ENCODE measurements at places on chromosomes 1 and 21.

DNA sequence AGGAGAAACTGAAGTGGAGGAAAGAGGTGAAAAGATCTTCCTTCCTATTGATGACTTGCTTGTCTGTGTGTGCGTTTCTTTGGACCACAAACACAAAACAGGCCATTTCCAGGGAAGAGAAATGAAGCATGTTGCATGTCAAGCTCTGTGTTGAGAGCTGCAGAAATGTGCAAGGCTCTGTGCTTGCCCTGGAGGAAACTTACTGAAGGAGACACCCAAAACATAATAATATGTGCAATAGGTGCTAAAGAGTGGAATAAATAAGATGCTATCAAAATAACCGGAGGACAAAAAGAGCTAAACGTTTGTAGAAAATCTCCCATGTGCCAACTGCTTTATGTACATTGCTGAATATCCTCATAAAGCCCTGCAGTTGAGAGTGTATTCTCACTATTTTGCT lies 195.2 kb upstream of the HMGB4 start:
- no peak for DNase-seq

DNA sequence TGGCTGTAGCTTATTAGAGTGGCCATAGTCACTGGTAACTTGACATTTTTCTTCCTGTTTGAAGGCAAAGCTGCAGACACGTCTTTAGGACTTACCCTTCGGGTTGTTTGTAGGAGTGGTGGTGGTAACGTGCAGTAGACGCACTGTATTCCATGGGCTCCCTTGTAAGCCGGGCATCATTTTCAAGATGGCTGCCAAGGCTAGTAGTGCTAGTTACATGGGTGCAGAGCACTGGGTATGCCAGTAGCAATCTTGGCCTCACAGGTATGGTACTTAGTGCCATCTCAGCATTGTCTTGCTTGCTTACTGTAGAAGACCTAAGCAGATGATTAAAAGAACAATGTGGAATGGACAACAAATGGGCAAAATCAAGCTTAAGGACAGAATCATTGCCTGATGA lies 1.9 kb downstream of the YBX1 start:
- no peak for DNase-seq

GRCh38 chr1:79259390-79260336 lies 253.1 kb upstream of the ADGRL4 start:
- no peak for DNase-seq

DNA sequence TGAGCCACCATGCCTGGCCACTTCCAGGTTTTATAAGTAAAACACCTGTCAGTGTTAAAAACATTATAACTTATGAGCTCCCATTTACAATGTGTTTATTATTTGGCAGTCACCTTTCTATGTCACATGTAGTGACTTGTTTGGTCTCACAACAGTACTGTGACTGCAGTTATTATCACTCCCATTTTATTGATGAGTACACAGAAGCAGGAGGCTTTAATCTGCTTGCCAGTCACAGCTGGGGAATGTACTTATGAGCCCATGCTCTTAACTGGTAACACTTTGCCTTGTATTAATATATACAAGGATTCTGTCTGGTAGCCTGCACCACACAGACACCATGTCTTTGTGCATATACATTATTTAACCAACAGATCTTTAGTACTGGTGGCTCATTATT lies 31.1 kb upstream of the BACH1 start:
- no peak for DNase-seq
